ENCODE measurements at places on chromosomes 16 and 17.

- no peak for DNase-seq
These were observed 22.3 kb upstream of the PRKAR1A start for GRCh38 chr17:68489919-68490318.

DNA sequence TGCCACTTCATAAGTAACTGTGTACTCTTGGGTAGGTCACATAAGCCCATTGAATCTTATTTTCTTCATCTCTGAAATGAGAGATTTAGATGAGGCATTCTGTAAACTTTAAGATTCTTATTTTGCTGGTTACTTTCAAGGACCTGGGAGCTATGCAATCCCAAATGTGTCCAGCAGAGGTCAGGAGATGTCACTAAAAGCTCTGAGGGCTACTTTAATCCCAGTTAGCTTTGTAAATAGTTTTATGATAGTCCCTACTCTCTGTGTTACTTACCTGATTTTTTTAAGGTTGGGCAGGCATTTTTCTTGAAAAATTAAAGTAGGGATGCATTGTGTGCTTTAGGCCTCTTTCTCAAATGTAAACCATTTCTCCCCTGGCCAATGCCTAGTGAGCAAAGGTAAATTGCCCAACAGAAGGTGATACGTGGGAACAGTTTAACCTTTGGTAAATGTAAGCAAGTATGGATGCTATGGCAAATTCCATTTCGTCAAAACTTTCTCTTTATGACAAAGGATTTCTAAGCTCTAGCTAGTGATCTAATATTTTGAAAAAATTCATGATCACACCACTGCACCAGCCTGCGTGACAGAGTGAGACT lies 57.1 kb upstream of the WSB1 start:
- peak; percentile 92 for DNase-seq

DNA sequence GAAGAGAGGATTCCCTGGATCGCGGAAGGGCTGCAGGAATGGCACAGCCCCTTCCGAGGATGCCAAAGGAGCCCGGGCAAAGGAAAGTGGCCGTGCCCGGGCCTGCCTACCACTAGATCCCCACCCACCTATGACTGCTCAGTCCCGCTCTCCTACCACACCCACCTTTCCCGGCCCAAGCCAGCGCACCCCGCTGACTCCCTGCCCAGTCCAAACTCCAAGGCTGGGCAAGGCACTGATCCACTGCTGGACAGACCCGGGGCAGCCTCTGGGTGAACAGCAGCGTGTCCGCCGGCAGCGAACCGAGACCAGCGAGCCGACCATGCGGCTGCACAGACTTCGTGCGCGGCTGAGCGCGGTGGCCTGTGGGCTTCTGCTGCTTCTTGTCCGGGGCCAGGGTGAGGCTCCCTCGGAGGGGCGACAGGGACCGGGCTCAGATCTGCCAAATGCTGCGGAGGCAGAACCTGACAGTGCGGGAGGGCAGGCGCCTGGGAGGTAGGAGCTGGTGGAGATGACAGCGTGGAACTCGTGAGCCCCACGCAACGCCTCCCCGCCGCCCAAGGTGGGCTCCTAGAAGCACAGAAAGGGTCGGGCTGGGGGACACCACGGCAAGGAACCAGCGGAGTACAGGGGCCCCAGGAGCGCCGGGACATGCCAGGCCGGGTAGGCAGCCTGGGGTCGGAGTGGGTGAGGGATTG lies at the start of gene CES2:
TSS of gene CES2 (plus strand) at position 203 of the 698 bp plus-strand sequence. CDS start at position 323, 120 bp downstream.
- DNase-seq = peak; percentile 46

DNA sequence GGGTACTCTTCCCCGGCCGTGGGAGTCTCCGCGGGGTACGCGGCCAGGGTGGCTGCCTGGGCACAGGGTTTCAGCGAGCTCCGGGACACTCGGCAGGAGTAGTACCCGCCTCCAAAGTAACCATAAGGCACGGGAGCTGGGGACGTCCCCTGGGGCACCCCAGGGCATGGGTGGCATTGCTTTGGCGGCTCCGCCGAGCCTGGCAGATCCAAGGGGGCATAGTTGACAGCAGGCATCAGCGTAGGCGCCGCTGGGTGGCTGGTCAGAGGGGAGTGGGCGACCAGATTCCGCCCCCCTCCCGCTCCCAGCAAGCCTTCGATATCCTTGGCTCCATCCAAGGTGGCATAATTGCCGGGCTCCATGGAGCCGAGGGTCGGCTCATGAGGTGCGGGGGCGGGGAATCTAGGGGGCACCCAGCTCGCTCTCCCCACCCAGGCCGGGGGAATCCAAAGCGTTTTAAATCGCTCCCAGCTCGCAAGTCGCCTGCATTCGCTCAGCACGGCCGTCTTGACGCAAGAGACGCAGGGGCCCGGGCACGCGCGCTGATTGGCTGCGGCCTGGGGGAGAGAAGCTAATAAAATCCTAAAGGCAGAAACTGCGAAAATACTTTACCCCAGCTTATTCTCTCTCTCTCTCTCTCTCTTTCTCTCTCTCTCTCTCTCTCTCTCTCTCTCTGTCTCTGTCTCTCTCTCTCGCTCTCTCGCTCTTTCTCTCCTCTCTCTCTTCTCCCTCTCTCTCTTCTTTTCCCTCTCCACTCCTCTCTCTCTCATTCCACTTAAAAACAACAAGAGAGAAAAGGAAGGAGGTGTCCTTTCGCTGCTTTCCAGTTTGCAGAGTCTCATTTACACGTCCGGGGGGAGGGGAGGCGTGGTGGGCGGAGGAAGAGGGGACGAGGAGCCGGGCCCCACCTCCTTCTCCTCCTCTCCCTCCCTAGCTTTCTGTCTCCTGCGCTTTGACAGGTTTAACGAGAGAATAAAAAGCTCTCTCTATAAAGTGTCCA lies at the start of gene HOXB13:
TSS of gene HOXB13 (minus strand) at position 519 of the 1,000 bp plus-strand sequence. CDS start at position 362, 157 bp downstream.
- peak; percentile 62 for DNase-seq

GRCh38 chr17:52124561-52124960 lies 34.0 kb downstream of the CA10 start:
- DNase-seq = no peak

DNA sequence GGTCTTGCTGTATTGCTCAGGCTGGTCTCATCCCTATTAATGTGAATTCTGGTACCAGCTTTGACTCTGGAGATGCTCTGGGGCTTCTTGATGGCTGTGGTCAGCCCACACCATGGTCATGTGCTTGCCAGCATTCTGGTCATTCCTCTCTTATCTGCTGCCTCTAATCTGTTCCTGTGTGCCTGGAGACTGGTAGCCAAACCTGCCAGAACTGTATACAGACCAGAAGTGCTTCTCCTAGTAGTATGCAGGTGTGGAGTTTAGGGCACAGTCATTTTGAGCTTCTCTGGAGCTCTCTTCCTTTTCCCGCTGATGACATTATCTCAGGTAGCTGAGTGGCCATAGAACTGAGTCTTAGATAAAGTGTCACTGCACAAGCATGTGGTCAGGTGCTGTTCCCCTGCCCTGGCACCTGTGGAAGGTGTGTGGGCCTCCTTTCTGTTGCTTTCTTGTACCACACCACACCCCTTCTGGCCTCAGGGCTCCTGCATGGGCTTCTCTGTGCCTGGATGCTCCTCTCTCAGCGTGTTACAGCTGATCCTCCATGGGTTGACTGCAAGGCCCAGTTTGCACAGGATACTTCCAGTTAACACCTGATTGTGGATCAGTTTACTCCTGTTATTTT lies 162.7 kb downstream of the SPECC1 start:
- DNase-seq = no peak

- no peak for DNase-seq
These were observed 22.3 kb downstream of the TSPOAP1 start for GRCh38 chr17:58306131-58306951.

- no peak for DNase-seq
These were observed 189.8 kb upstream of the AXIN2 start for GRCh38 chr17:65751263-65751662.

GRCh38 chr16:17061326-17061725 lies 409.4 kb downstream of the XYLT1 start:
- DNase-seq = no peak

DNA sequence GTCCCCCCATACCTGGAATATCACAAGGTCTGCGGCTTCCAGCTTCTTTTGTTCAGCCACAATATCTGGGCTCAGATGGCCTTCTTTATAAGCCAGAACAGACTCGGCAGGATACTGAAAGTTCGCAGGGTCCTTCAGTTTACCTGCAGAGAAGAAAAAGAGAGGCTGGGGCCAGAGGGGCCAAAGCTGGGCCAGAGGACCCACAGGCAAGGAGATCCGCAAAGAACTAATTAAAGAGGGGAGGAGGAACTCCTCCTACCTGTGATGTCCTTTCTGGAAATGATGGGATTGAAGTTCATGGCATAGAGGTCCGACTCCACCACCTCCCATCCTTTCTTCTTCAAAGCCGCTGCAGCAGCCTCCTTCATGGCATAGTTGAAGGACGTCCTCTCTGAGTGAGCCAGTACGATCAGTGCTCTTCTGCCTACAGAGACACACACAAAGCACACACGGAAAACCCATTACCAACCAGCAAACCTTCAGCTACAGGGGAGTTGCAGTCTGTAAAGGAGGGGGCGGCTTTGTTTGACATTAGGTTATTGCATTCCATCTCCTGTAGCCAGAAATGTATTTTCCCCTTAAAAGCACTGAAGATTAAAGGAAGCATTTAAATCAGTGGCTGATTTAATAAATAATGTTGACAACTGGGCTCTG lies 8.1 kb downstream of the NQO1 start:
- no peak for DNase-seq

DNA sequence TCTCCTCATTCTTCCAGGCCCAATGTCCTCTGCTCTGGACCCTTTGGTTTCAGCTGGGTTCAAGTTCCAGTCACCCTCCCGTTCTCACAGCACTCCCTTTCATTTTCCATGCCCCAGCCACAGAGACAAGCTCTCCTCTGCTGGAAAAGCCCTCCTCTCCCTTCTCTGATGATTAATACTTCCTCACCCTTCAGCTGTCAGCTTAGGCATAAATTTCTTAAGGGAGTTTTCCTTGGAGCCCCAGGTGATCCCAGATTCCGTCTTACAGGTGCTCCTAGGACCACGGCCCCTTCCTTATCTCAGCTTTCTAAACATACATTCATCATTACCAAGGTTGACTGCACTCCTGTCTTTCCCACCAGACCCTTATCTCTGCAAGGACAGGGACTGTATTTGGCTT lies 10.4 kb downstream of the CHAD start:
- DNase-seq = no peak

DNA sequence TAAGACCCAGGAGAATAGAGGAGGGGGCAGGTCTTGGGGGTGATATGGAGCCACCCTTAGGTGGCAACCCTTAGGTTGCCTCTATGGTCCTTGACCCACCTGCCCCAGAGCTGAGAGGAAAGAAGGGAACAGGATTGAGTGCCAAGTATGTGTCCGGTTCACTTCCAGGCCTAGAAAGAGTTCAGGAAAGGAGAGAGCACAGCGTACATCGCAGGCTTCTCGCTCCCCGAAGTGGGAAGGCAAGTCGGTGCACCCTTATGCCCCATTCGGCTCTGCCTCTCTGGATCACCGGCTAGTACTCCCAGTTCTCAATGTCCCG lies 631 bp downstream of the SP6 start:
- DNase-seq = no peak

GRCh38 chr16:10150906-10151305 lies 31.3 kb downstream of the GRIN2A start:
- DNase-seq = no peak

- no peak for DNase-seq
These were observed 1.6 kb downstream of the GLG1 start for GRCh38 chr16:74605332-74605731.

DNA sequence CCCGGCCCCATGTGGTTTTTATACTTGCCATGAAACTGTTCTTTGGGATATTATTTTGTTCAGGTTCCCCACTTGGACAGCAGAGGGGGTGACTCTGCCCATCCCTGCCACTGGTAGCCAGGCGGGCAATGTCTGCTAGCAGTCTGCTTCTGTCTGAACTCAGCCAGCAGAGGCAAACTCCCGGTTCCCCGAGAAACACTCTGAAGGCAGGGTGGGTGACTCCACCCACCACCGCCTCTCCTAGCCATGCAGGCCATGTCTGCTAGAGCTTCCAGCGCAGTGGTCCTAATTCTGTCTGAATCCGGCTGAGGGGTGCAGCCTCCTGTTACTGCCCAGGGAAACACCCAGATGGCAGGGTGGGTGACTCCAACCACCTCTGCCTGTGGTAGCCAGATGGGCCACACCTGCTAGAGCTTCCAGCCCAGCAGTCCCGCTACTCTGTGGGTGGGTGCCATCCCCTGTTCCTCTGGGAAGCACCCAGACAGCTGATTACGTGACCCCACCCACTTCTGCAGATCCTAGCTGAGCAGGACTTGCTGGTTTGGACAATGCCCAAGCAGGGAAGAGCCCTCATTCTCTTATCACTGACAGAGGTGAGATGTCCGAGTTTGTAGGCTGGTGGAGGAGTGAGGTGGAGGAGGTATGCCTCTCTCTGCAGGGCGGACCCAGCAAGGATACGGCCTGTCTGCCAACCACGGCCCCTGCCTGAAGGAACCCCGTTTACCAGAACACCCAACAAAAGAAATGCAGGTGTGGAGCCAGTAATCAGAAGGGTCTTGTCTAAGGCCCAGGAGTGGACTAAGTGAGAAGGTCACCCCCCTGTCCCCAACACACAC lies 22.4 kb downstream of the NLRP1 start:
- DNase-seq = no peak

DNA sequence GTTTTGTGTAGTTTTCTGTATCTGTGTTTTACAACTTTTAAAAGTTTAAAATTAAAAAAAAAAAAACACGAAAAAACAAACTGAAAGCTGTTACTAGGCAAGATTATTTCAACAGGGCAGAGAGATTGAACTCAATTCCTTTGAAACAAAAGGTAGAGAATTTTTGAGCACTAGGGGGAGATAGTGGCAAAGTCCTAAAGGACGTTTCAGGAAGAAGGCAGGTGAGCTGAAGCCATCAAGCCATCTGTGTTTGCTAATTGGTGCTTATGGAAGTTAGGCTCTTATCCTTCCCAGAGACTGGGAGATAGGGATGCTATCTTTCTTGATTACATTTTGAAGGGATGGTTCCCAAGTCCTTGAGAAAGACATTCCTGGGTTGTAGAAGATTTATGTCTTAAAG lies 70.6 kb upstream of the CLEC3A start:
- peak; percentile 30 for DNase-seq

GRCh38 chr17:36707904-36708303 lies 106.5 kb downstream of the MRM1 start:
- DNase-seq = no peak

DNA sequence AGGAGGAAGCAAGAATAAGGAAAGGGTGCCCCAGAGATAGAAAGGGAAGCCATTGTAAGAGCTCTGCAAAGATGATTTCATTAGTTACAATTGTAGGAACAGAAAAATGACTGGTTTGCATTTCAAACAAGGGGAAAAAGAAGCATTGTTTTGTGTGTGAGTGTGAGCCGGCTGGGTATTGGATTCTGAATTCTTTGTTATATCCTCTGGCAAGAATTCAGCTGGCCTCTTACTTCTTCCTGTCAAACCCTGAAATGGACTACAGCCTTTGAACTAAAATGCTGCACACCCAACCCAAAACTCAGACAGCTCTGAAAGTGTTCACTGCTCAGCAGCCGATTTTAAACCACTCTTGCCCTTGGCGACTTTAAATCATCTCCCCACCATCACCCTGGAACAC lies 461.3 kb downstream of the PMP22 start:
- no peak for DNase-seq

DNA sequence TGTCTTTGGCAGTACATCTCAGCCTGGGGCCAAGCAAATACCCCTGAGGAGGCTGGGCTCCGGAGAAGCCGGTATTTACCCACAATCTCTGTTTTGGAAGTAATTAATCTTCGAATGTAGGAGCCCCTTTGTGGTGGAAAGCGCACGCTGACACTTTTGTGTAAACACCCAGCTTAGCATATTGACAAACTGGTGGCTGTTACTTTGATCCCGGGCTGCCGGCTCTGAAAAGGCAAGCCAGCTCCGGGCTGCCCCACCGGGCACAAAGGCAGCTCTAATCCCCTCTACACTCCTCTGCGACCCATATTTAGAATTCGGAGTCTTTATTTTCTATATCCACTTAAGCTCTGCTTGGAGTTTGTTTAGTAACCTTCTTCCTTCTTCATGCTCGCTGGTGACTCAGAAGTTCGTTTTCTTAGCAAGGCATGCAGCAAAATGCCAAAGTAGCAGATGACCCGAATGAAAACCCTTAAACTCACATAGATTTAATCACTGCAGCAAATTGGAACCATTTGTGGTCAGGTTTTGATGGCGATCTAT lies 144.0 kb upstream of the IRX3 start:
- DNase-seq = no peak

Measured in dermis blood vessel endothelial cell (primary cell).